Fibroblast of skin of abdomen (primary cell): ENCODE measurements at places on chromosomes 11 and 22.
A peak's percentile ranks its signal among the peaks of the same experiment; 100 is the strongest.

GRCh38 chr22:29359469-29359868 is 28.9 kb downstream of the AP1B1 start:
- peak; percentile 57 for DNase-seq

DNA sequence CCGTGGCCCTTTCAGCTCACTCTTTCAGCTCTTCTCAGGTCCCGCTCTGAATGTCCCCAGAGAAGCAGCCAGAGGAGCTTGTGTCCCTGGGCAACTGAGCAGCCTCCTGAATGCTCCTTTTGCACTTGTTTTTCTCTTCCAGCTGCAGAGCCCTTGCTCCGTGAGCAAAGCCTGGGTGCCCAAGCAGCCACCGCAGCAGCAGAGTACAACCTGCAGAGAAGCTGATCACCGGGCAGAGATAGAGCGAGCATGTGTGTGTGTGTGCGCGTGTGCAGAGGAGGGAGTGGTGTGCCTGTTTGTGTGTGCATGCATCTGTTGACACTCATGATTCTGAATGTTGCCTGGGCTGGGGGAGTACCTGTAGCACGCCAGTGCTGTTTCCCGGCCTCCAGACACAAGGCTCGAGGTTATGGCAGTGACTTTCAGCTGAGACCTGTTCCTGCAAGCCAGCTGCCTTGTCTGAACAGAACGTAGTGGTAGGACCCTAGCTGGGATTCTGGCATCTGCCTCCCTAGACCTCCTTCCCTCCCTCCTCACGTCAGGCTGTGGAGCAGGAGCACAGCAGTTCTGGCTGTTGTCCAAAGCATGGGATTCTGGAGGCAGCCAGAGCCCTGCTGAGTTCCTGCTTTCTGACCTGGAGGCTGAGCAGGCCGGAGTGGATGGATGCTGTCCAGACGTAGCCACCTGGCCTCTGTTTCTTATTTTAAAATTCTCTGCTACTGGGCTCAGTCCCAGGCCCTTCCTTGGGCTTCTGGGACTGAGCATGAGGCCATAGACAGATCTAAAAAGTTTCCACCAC is 4.5 kb upstream of the MAPK8IP1 start:
- DNase-seq, result no peak

DNA sequence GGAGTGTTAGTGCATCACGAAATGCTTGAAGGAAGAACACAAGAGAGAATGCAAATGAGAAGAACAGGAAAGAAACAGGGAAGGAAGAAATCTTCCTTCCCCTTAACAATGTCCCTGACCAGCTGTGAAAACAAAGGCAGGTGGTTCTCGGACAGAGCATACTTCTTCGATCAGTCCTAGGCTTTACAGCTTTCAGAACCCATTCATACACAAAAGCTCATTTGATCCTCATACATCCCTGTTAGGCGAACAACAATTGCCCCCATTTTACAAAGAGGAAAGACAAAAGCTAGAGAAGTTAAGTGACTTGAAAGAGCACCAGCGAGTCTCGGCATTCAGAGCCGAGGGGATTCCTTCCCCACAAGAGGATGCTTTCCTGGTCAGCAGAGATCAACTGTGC is 57.2 kb upstream of the LRRC55 start:
- no peak for DNase-seq

DNA sequence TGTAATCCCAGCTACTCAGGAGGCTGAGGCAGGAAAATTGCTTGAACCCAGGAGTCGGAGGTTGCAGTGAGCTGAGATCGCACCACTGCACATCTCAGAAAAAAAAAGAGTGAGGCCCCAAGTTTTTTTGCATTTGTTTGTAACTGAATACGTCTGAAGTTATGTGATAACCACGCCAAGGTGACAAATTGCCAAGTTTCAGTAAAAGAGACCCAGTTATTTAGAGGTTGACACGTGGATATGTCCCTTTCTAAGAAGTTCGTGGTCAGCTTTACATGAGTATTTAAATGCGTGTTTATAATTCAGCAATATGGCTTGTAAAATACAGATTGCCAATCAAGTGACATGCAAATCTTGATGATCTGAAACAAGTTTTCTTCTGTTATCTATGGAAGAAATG is 8.0 kb downstream of the PPARA start:
- no peak for DNase-seq

DNA sequence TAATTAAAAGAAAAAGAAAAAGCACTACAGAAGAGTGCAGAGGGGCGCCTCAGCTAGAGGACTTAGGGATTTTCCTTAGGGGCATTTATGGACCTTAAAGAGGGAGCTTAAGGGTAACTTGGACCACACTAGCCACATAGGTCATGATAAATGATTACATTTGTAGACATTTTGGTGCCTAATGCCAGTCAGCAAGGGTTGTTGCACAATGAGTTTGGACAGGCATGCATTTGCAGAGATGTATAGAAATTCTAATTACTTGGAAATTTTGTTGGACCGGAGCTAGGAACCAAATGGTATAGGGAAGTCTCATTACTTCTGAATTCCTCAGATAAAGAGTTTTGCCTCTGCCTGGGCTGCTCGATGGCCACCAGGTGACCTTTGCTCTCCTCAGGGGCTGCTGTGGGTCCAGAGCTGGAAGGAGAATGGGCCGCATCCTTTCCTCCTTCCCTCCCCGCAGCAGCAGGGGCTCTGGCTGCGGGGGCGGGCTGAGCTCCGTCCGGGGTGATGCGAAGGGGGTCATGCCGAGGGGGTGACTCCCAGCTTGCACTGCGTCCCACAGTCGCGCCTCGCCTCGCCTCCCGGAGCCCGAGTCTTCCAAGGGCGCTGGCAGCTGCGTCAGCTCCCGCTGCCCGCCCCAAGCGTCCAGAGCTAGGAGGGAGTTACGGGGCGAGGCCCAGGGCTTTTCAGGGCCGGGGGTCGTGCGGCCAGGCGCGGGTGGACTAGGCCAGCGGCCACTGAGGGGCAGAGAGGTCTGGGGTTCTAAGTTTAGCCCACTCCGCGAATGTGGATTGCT is 20.3 kb upstream of the MALAT1 start:
- peak; percentile 42 for DNase-seq

DNA sequence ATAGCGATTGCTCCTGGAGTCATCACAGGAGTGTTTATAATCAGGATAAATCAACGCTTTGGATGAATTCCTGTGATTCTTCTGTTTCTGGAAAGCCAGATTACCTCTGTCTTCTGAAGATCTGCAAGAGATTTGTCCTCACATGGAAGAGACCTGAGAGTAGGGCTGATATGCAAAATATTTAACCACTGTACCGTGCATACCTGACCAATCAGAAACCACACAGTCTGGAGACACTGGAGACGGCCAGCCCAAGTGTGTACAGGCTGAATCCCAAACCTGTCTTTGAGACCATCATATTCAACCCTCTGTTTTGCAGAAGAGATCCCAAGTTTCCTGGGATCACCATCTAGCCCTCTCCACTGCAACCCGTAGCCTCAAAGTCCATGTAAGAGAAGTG is 50.4 kb upstream of the WT1 start:
- no peak for DNase-seq

- no peak for DNase-seq
Measured at GRCh38 chr22:50296658-50297490, 10.6 kb downstream of the PLXNB2 start.

DNA sequence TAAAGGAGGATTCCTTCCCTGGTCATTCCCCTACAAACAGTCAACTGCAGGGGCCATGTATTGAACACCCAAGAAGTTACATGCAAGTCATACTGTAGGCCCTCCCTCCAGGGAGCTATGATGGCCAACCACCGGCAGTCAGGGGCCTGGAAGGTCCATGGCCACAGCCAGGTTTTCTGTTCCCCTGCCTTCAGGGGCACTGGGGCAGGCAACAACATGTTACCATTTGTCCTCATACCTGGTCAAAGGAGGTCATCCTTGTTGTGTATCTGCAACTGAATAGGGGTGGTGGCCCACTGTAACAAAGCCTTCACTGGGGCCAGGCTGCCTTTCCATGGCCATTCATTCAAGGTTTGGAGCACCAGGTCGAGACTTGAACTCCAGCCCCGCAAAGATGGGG is 433.6 kb downstream of the DYNC2H1 start:
- DNase-seq, result no peak

DNA sequence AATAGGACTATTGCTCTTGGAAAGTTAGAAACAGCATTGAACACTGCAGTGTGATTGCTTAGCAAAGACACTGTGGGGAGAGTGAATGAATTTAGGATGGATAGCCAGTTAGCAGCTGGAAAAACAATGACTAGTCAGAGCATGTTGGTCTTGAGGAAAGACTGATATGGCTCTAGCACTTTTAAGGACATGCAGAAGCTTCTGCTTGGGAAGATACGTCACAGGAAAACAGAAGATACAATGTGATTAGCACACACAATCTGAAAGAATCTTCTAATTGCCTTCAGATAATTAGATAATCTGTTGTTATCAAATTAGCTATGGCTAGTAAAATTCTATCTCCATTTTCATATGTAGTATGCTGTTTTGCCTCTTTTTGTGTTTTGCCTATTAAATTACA is 530.7 kb upstream of the CHORDC1 start:
- DNase-seq, result no peak

GRCh38 chr11:99419991-99420390 is 399.2 kb downstream of the CNTN5 start:
- no peak for DNase-seq

DNA sequence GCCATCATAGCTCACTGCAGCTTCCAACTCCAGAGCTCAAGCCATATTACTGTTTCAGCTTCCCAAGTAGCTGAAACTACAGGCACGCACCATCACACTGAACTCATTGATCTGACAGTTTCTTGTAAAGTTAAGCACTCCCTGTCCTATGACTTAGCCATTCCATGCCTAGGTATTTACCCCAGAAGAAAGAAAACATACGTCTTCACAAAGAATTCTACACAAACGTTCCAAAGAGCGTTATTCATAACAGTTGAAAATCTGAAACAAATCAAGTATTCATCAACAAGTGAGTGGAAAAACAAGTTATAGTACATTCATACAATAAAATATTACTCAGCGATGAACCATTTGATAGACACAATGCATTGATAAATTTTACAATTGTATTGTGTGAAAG is 7.8 kb upstream of the NLRP10 start:
- DNase-seq, result no peak

DNA sequence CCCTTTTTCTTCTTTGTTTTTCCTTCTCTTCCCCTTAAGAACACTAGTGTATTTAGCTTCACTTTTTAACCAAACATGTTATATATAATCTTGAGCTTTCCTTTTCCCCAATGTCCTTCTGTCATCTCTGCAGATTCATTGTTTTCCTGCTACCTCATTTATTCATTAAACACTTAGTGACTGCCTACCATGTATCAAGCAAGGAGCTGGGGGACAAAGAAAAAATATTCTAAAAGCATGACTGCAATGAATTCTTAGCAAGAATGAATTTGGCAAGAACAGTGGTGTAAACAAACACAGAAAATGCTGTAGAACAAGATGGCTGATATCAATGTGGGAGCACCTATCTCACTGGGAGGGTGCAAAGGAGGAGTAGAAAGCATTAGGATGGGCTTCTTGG is 247.0 kb upstream of the CCDC90B start:
- DNase-seq, result no peak

DNA sequence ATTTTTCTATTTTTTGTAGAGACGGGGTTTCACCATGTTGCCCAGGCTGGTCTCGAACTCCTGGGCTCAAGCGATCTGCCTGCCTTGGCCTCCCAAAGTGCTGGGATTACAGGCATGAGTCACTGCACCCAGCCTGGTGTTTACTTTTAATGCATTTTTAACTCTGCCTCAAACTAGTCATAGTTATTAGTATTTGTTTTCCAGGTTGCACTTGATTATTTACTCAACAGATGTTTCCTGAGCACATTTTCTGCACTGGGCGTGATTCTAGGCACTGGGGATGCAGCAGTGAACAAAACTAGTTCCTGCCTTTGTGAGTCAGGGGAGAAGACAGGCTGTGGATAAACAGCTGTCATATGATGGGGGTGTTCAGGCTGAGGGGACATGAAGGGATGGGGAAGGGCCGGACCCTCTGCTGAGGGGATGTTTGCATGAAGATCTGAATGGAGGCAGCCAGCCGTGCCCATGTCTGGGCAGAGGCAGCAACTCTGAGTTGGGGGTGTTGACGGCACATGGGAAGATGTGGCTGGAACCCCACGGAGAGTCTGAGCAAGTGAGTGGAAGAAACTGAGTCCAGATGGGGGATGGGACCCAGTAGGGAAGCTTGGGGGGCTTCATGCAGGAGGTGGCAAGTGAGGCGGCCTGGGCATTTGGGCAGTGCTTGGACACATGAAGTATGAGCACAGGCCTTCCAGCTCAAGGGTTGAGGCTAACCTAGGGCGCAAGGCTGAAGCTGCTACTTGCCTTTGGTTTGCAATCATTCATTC is 34.4 kb downstream of the MPPED1 start:
- DNase-seq, result no peak

GRCh38 chr22:19798891-19799293 is 38.3 kb downstream of the TBX1 start:
- no peak for DNase-seq
